Smooth muscle cell of the umbilical artery (primary cell): ENCODE measurements at places on chromosomes 2 and 18. TPM values are rescaled to one million over a fixed set of nuclear protein-coding genes. Genes with fewer than 3 reads are reported as not detected.

The STAT4 gene
- 1.5 and 2.8 TPM in 2 replicates for total RNA-seq

The AQP12A gene
- not detected in 2 replicates for total RNA-seq

The STARD6 gene
- not detected in 2 replicates for total RNA-seq

The DSG1 gene
- not detected in 2 replicates for total RNA-seq

The UGT1A3 gene
- total RNA-seq = not detected in 2 replicates

The CFC1 gene
- not detected in 2 replicates for total RNA-seq

The ALS2 gene
- 26.1 and 42.0 TPM in 2 replicates for total RNA-seq

The FBXO41 gene
- 1.8 and 2.4 TPM in 2 replicates for total RNA-seq

The PPP1CB gene
- 152 and 187 TPM in 2 replicates for total RNA-seq

The ANO7 gene
- total RNA-seq = 0.30 and 0.69 TPM in 2 replicates

The RTP5 gene
- total RNA-seq = not detected in 2 replicates

The TRIP12 gene
- 267 and 411 TPM in 2 replicates for total RNA-seq

The ZNF521 gene
- total RNA-seq = 13.1 and 19.6 TPM in 2 replicates

The CTNNA2 gene
- 0.05 TPM in 1 of 2 replicates, not detected in the other for total RNA-seq

The REG3G gene
- not detected in 2 replicates for total RNA-seq

The STPG4 gene
- total RNA-seq = 0.32 and 0.89 TPM in 2 replicates

The CRYBA2 gene
- total RNA-seq = not detected in 2 replicates

The SLC19A3 gene
- 0.18 and 2.4 TPM in 2 replicates for total RNA-seq

The FAM168B gene
- total RNA-seq = 104 and 119 TPM in 2 replicates

The GALNT3 gene
- 1.2 and 5.4 TPM in 2 replicates for total RNA-seq

The COL4A3 gene
- total RNA-seq = under 0.01 TPM in 1 of 2 replicates, not detected in the other

The LRATD1 gene
- total RNA-seq = 0.30 TPM in 1 of 2 replicates, not detected in the other
